ENCODE measurements at places on chromosomes 6 and 20.

DNA sequence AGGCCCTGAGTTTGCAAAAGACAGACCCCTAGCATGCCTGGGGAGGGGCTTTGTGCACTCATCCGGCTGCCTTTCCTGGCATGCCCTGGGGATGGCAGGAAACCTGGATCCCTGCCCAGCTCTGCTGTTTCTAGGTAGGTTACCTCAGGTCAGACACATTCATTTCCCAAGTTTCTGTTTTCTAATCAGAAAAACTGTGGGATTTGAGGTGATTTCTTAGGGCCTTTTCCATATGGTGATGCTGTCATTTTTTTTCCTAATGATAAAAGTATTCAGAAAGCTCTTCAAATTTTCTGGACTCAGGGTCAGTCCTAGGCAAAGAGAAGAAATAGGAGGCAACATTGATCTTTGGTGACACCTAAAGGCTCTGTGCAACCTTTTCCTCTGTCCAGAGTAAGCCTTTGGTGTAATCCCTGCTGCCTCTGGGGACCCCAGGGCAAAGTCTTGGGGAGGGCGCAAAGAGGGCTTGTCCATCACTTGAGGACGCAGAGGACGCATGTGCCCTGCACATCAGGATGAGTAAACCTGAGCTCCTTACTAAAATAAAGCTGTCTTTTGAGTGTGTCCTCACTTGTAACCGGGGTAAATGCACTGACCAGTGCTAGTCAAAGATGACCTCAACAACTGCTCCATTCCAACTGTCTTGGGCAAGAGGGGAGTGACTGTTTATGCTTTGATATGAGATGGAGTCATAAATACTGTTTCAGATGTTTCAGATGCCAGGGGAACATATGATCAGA, 13.5 kb upstream of the TRAM2 start:
- no peak for DNase-seq

- peak; percentile 8 for DNase-seq
Measured at GRCh38 chr6:132133736-132134445, 182.7 kb upstream of the CCN2 start.

DNA sequence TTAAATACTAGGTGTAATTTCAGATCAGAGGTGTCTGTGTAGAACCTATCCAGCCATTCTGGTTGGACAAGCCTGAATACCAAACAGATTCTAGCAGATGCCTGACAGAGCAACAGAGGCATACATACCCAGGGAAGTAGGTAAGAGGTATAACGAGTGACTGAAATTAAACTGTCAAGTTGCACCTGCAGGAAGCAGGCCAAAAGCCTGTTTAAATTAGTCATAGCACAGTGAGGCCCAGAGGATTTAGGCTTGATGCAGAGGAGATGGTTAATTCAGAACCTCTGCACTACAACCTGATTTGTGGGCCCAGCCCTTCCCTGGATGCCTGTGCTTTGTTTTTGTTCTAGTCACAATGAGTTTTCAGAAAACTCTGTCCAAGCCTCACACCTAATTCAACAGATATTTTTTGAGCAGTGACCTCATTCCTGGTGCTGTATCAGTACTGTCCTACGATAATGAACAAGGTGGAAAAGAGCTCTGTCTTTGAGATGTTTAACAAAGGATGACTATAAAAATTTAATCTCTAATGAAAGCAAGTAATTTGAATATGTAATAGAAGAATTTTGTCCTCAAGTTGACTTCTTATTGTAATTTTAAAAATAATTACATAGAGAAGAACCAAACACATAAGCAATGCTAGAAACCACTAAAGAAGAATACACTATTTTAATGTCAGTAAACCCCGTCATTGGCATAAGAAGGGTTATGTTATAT, 31.7 kb downstream of the C6orf58 start:
- DNase-seq = no peak

DNA sequence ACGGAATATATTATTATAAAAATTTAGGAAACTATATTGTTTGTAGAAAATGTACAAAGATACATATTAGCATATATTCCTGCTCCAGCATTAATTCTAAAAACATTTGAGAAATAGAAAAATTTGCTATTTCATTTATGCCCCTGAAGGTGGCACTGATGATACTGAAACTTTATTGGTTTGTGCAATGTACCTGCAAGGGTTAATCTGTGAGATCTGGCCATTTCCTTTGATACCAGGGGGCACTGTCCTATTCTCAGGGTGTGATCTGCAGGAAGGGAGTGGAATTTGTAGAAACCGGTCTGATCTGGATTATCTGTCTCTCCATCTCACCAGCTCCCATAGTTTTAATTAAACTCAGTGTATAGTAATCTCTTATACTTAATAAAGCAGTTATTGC, 625.1 kb upstream of the IMPG1 start:
- DNase-seq = no peak

- peak; percentile 65 for DNase-seq
Measured at GRCh38 chr6:121533321-121533841, 97.9 kb downstream of the GJA1 start.

DNA sequence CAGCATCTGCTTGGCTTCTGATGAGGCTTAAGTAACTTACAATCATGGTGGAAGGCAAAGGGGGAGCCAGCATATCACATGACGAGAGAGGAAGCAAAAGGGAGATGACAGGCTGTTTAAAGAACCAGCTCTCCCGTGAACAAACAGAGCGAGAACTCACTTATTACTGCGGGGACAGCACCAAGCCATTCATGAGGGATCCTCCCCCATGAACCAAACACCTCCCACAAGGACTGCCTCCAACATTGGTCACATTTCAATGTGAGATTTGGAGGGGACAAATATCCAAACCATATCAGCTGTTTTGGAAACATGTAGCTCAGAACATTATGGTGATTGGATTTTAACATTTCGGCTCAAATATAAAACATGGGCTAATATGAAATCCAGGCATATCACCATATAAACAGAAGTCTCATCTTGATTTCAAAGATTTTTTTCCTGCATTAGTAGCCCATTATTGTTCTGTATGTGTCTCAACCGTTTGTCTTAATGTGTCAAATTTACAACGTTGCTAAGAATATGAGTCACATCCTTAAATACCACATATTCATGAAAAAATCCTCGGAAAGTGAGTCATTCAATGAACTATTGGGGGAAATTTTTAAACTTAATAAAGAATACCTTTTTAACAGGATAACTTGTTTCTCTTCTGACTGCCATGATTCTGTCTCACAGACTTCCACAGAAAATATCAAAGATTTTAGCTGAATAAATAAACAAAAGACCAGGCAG, 894.3 kb downstream of the TFAP2A start:
- DNase-seq = no peak

DNA sequence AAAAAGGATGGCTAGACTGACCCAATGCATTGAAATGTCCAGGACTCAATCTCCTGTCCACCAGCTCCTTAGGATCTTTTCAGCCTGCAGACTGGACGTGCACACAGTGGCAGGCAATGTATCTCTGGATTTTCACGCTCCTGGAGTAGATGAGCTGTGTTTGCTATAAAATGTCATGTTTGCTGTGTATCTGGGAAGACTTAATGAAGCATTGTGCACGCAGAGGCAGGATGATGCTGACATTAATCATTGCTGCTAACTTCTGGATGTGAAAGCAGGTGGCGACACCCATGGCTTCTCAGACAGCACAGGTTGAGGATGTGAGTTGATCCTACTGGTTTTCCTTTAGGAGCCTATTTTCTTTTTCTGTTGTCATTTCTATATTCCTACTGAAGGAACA, 133.1 kb upstream of the PCSK2 start:
- DNase-seq = peak; percentile 9

DNA sequence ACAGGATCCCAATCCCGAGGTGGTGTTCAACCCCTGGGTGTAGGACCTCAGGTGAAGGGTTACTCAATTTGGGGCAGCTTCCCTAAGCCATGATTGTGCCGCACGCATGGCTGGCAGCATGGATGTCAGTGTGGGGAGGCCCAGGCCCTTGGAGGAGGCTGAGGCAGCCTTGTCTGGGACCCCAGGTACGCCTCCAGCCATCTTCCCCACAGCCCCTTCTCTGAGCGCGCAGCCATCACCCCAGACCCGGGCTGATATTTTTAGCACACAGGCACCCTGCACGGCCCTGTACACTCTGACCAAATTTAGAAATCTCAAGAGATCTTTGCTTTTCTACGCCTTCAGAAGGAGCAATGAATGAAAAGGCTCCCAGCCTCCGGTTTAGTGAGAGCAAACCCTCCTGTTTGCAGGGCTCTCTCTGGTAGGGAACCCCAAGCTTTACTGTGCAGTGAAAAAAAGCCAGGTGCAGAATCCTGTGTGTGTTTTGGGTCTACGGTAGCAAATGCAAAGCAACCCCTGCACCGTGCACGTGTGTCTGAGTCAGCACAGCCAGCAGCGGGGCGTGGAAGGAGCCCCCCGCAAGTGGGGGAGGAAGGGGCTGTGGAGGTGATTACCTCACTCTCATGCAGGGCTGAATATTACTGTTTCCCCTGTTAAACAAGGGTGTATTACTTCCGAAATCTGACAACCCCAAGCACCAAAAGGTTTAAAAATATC, 44.3 kb downstream of the CTCFL start:
- DNase-seq = no peak

- no peak for DNase-seq
Measured at GRCh38 chr20:17625246-17626051, 55.6 kb downstream of the DSTN start.

- peak; percentile 54 for DNase-seq
Measured at GRCh38 chr6:26206868-26207801, 119.9 kb downstream of the HFE start.

GRCh38 chr6:112233847-112234246, 20.5 kb downstream of the LAMA4 start:
- DNase-seq = no peak

DNA sequence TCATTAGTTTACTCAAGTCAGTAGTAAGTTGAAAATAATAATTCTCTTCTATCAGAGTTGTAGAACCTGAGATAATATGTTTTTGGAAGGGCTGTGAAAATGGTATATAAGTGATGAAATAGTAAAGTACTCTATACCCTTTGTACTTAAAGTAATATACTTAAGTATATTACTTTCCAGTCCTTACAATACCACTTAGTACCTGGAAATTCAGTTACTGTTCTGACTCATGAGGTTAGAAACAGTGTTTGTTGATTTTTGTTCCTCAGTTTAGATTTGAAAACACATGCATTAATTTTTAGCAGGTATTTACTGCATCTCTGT, 10.1 kb downstream of the TULP4 start:
- no peak for DNase-seq

DNA sequence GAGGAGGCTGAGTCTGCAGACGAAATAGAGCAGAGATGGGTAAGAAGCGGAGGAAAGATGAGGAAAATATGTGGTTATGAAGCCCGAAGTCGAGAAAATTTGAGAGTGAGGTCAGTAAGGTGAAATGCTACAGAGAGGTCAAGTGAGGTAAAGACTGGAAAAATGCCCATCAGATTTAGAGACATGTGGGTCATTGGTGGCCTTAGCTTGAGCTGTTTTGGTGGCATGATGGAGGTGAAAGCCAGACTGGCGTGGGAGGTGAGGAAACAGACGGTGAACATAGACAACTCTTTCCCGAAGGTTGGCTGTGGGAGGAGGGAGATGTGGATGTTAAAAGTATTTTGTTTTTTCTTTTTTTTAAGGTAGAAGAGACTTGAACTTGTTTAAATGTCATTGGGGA, 9.4 kb downstream of the ARFGEF2 start:
- no peak for DNase-seq

DNA sequence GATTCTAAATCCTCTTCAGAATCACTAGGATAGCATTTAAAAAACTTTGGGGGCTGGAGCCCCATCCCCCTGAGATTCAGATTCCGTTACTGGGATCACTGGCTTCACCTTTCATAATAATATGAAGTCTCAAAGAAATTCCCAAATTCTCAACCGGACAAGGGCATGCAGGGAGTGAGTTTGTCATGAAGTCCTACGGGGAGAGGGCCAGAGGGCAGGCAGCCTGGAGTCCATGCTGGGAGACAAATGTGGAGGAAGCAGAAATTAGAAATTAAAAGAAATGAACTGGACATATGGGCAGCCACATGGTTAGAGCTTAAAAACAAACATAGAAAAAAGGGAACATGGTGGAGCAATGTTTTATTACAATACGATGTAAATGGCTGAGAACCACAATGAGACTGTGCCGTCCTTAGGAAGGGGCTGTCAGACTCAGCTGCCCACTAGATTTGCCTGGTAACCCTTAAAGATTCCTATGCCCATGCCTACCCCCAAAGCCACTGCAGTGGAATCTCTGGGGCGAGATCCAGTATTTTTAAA, 142.6 kb downstream of the CEBPB start:
- no peak for DNase-seq

DNA sequence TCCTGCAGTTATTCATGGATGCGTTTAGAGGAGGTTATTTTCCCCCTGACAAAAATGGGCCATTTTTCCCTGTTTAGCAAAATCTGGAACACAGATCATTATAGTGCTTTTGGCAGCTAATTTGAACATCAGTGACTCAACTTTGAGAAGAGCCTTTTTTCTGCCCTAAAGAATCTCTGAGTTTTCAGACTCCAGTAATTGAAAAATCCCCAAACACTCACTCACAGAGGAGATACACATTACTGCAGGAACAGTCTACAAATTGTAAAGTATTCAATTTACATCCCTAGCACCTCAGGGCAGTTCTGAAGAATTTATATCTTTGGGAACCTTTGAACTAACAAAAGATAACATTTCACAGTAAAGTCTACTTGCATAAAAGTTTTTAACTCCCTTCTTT, 966.6 kb upstream of the SLC35B3 start:
- no peak for DNase-seq

GRCh38 chr20:50280851-50281655, 90.4 kb downstream of the CEBPB start:
- no peak for DNase-seq

DNA sequence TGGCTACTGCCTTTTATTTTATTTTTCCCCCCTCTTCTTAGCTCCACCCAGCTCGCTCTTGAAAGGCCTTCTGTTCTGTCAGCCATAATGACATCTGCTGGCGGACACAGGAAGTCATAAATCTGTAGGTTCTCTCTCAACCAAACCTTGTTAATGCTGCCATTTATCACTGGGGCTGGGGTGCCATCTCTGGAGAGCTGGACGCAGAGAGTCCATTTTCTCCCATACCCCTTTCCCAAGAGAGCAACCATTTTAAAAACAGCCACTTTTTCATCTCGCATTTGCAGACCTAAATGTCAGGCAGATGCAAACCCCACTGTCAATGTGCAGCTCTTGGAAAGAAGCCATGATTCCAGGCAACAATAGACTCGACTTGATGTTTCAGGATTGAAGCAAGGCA, 13.0 kb upstream of the TSHZ2 start:
- DNase-seq = peak; percentile 83

- no peak for DNase-seq
Measured at GRCh38 chr20:31858760-31859083, 11.6 kb downstream of the DUSP15 start.

- DNase-seq = no peak
Measured at GRCh38 chr6:36703982-36704381, 6.4 kb downstream of the RAB44 start.

DNA sequence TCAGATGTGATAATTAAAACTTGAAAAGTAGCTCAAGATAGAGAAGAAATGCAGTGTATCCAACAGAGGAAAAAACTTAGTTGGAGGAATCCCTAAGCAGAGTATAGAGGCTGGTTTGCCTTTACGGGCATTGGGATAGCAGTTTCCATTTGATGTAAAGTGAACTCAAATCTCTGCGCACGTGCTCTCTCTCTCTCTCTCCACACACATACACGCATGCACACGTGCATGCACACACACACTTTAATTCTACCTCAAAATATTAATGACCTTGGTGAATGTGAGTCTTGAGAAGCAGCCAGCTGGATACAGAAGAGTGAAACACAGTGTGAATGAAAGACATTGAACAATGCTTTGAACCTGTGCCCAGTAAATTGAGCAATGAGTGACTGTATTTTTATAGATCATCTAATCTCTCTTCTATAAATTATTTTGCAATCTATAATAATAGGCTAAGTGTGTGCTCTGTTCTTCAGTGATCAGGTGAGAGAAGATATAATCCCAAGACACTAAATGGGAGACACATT, 247.7 kb upstream of the FAM83B start:
- DNase-seq = no peak
